ENCODE measurements at places on chromosomes 2 and 18.

DNA sequence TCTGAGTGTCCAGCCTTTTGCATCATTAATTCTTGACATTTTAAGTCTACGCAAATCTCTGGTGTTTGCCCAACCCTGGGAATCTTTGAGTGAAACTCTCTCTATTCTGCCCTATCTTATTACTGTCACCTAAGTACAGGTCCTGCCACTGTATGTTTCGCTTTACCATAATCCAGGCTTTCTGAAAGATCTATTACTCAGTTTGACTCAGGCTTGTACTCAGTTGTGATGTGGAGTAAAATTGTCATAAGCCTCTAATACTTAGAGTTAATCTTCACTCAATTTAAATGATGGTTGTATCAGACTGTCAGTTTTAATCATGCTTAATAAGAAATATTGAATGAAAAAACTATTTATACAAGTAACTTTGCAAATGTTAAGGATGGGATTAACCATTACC lies 30.3 kb upstream of the RAPGEF4 start:
- DNase-seq = no peak

- no peak for DNase-seq
Observed at GRCh38 chr2:7281231-7282201, 364.3 kb downstream of the RNF144A start.

GRCh38 chr2:27150639-27151230 lies 1.9 kb downstream of the TCF23 start:
- DNase-seq = no peak

DNA sequence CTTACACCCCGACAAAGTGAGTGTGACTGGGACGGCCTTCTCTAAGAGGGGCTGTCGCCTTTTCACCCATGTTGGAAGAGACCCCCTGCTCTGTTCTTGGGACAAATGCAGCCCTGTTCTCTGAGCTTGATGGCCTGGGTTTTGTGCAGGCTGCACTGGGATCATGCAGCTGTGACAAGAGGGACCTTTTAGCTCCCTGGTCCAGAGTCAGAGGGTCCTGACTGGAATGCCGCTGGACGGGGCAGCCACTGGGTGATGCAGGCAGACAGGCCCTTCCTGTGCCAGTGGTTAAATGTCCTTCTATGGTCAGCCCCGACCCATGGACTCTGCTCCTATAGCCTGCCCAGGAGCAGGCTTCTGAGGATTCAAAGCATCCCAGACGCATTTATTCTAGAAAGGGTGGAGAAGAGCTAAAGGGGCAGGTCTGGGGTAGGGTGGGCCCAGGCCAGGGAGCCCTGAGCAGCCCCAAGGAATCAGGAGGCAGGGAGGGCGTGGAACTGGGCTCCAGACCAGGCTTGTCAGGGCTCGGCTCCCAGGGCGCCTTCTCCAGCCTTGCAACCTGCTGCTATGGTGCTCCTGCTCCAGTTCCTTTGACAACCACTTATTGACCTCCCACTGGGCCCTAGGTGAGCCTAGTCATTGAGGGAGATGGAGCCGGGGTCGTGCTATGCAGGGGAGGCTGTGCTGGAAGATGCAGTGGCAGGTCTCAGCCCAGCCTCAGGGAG lies 277.9 kb upstream of the HS6ST1 start:
- DNase-seq = no peak

DNA sequence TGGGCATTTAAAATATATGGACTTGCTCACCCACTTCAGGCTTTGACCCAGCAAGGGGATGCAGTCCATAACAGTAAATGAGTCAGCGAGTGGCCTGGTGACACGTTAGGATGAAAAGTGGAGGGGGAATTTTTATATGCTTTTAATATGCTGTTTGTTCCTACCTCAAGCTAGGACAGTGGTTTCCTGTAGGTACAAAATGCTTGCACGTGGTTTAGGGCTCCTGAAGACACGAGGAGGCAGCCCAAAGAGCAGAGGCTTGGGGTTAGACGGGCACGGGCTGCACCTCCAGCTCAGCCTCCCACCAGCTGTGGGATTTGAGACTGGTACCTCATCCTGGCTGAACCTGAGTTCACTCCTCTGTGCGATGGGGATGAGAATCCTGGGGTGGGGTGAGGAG lies 306.2 kb upstream of the CXCR4 start:
- peak; percentile 14 for DNase-seq

- no peak for DNase-seq
Observed at GRCh38 chr2:54895730-54896129, 154.5 kb downstream of the RTN4 start.

DNA sequence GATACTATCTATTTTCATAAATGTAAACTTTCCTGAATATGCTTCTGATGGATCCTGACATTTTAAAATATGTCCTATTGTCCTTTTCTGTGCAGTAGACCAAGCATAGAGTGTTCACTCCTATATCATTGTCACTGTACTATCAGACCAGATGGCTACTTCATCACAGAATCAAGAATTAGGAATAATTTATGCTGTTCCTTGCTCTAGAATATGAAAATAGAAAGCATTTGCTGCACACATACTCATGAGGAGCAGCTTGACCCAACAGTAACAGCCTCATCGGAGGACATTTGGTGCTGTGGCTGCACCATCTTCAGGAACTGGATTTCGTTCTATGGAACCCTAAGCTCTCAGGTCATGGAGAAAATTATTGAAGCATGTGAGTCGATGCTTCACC lies 468.9 kb upstream of the HNRNPA3 start:
- no peak for DNase-seq

GRCh38 chr2:98455494-98455976 lies 10.9 kb downstream of the INPP4A start:
- DNase-seq = no peak

- peak; percentile 6 for DNase-seq
Observed at GRCh38 chr2:28390746-28391563, 1.7 kb upstream of the FOSL2 start.

DNA sequence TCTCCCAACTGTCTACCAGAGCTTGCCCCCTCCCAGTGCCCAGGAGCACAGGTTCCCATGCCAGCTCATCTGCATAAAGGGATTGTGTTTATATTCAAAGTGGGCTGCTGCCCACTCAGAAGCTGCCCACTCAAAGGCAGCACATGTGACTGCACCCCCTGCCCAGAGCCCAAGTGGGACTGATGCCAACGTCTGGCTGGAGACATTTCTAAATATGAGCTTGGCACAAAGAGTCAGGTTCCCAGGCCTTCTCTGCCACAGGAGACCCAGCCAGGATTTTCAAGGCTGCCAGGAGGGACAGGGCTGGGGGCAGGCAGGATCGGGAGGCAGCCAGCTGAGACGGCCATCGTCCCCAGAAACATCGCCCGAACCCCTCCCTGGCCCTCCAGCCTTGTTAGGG lies 67.1 kb downstream of the ZBTB7C start:
- DNase-seq = no peak

DNA sequence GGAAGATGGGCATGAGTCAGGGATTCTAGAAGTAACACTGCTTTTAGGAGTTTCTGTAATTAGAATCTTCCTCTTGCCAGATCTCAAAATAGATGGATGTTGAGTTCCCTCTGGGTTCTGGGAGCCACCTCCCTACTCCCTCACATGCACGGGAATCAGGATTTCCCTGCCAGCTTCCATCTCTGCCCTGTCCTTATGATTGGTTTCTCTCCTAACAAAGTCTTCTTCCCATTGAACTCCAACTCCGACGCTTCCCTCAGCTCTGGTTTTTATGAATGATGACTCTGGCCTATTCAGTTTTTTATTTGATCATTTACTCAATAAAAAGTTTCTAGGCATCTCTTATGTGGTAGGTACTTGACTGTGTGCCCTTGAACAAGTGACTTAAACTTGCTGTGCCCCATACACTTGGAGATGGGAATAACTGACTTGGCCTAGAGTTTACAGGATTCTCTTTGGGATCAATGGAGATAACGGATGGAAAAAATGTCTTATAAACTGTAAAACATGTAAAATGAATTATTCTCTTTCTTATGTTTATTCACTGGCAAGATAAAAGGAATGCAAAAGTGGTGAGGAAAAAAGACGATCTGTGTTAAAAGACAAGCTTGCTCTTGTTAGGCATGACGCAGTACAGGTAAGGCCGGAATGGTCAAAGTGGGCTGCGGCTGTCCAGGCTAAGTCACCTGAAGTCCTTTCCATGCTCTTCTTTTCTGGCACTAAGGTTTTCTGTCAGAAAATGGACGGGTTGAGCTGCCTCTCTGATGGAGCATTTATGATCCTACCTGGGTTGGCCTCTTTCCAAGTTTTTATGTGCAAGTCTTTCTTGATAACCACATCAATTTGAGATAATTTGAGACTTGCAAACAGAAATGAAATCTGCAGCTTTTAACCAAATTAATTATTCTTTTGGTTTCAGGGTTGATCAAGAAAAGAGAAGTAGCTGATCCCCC lies 199.6 kb downstream of the MYCN start:
- DNase-seq = no peak

GRCh38 chr18:24817150-24817549 lies 356.7 kb downstream of the HRH4 start:
- DNase-seq = no peak
